NCI-H1930 (cell line): ENCODE measurements at places on chromosomes 12 and 14.

- no peak for DNase-seq
These were observed 19.3 kb upstream of the CDKN3 start for GRCh38 chr14:54377501-54377900.

DNA sequence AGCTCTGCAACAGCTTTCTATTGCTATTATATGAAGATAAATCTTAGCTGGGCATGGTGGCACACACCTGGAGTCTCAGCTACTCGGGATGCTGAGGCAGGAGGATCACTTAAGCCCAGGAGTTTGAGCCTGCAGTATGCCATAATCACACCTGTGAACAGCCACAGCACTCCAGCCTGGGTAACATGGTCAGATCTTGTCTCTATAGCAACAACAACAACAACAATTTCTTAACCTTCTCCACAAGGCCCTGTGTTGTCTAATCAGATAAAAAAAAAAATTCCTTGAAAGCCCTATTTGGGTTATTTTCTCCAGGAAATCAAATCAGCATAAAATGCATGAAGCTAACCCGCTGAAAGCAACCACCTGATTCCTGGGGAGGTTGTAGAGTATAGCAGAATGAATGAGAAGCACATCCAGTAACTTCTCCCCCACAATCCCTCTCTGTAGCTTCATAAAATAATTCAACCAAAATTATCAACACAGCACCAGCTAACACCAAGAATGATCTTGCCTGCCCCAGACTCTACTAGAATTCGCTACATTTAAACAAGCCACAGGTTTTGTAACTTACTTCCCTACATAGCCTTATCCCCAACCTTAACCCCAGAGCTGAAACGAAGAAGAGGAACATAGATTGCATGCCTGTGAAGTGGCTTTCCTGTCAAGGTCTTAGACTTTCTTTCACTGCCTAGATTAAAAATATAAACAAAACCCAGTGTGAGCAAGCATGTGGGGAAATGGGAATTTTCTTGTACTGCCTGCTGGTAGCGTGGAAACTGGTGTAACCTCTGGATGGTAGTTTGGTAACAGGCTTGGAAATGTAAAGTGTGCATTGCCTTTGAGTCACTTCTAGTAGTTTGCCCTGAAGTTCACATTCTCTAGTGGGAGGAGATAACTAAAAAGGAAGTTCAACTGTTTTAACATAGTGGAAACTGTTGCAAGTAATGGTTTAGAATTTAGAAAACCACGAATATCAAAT, 6.0 kb upstream of the STK38L start:
- DNase-seq: no peak

- DNase-seq: no peak
These were observed 611.3 kb downstream of the ETNK1 start for GRCh38 chr12:23236066-23236780.

GRCh38 chr12:102172436-102172835, 25.2 kb downstream of the PMCH start:
- DNase-seq: no peak

GRCh38 chr12:79414252-79414651, 276.5 kb downstream of the PAWR start:
- DNase-seq: no peak
